Gastroesophageal sphincter (tissue), 4 donors: ENCODE measurements at places on chromosomes 13 and 19. TPM values are rescaled to one million over a fixed set of nuclear protein-coding genes. Genes with fewer than 3 reads are reported as not detected.
A peak's percentile ranks its signal among the peaks of the same experiment; 100 is the strongest.

Gene EFNA2
- not detected for total RNA-seq

Gene WTIP
- total RNA-seq: 35.1 TPM

GRCh38 chr19:43563816-43564457 lies 11.4 kb downstream of the XRCC1 start:
- ATAC-seq: no peak

Gene PLPP2
- 26.4 TPM for total RNA-seq

DNA sequence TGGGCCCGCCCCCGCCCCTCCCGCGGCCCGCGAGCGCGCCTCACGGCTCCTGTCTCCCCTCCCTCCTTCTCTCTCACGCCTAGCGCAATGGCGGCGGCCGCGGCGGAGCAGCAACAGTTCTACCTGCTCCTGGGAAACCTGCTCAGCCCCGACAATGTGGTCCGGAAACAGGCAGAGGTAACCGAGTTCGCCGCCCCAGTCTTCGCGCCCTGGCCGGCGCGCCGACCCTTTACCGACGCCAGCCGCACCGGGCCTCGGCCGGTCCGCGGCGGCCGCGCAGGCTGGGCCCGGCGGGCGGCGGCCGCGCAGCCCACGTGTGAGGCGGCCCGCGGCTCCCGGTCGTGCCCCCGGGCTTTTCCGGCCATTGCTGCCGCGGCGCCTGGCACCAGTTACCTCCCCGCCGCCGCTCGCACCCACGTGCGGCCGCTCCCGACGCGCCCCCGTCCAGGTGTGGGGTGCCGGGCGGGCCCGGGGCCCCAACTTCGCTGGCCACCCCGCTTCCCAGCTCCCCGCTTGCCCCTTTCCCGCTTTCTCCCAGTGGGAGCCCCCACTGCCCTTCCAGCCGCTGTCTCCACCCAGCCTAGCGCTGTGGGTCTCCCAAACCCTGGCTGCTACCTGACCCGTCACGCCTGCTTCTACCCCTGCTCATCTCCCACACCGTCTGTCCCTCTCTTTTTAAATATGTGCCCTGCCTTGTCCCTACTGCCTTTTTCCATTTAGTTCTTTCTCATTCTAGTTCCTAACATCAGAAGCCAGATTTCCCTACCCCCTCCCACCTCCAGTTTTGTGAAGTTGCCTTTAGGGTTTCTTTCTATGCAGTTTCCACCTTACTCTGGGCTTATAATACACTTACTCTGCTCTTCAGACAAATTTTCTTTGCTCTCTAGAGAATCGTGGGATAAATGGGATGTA lies 23.4 kb downstream of the IPO5 start:
- peak; percentile 54 for ATAC-seq

Gene UGGT2
- total RNA-seq: 31.3 TPM

GRCh38 chr13:100483841-100484381 lies 104.7 kb downstream of the GGACT start:
- no peak for ATAC-seq

DNA sequence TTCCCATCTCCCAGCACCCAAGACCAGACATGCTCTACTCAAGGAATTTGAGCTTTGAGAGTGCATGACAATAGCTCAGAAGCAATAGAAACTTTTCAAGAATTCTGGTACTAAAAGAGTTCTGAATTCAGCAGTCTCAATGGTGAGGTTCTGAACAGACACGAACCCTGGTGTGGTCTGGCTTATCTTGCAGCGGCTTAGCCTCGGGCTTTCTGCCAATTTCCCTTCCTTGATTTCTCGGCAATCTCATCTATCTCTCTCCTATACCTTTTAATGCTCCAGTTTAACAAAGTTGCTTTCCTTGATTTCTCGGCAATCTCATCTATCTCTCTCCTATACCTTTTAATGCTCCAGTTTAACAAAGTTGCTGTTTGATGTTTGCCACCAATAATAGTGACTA lies 174.6 kb downstream of the SPRY2 start:
- ATAC-seq: no peak

GRCh38 chr13:94664889-94665288 lies 47.5 kb downstream of the SOX21 start:
- no peak for ATAC-seq
